Renal cortex interstitium (tissue), 15 donors: ENCODE measurements at places on chromosomes 3 and 15. TPM values are rescaled to one million over a fixed set of nuclear protein-coding genes. Genes with fewer than 3 reads are reported as not detected.

Gene CA12
- polyA plus RNA-seq = 95.1 TPM

Gene SLC2A2
- polyA plus RNA-seq = 11.7 TPM

Gene RBPMS2
- 10.7 TPM for polyA plus RNA-seq

Gene SLC22A14
- 0.62 TPM for polyA plus RNA-seq

DNA sequence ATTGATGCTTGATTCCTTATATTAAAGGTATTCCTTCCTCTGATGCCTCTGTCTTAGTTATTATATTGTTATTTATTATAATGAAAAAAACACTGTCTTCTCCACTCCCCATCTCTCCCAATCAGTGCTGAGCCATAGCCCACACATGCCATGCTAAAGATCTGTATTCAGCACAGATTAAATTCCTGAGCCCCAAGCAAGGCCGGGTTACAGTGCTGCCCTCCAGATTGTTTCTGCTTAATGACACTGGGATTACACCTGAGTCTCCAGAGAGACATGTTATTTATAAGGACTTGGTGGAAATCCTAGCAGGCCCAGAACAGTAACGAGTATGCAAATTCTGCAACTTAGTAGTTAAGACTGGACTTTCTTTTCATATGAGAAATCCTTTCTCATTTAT is 305.9 kb upstream of the UMPS start:
- no peak for DNase-seq

DNA sequence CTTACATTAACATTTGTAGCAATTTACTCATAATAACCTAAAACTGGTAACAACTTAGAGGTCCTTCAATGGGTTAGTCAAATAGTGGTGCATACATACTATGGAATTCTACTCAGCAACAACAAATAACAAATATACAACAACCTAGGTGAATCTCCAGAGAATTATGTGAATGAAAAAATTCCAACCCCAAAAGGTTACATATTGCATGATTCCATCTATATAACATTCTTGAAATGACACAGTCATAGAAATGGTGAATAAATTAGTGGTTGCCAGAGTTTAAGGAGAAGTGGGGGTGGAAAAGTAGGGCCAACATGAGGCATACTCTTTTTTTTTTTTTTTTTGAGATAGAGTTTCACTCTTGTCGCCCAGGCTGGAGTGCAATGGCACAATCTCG is 12.7 kb upstream of the SNTN start:
- DNase-seq = no peak

DNA sequence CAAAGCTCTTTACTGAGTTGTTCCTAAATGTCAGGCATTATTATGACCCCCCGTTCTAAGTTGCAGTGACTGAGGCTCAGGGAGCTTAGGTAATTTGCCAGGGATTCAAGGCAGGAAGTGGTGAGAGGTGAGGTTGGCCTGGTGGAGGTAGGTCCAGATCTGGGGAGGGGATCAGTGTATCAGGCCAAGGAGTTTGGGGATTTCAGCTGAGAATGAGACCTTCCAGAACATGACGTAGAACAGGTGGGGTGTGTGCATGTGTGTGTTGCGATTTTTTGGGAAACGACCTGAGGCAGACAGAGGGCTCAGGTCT is 41.1 kb upstream of the MRPS22 start:
- DNase-seq = no peak

DNA sequence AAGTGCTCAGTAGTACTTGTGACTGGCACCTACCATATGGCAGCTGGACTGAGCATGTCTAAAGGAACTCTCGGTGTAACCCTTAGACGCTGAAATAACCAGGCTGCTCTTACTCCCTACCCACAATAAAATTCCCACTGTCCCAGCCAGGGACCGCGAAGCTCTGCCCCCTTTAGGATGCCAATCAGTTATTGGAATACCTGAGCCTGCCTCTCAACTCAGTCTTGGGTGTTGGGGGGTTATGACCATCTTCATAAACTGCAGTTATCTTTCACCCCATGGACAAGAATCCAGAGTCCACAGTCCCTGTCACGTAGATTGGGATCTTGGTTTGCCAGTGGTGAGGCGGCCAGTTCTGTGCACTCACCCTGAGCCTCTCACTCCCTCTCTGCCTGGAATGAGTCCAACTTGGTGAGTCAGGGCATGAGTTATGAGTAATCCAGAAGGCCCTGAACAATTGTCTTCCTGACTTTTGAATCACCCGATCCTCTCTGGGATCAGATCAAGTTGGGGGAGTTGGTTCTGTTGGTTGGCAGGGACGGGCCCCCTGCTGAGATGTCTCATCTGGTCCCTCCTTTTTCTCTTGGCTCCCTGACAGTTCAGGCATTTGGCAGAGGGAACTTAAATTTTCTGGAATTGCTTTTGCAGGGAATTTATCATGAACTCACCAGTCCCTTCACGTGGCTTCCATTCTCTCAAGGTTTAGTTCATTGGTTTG is 120.1 kb upstream of the UBE2E1 start:
- DNase-seq = peak; percentile 62
